Left lobe of liver (tissue), 2 donors: ENCODE measurements at places on chromosomes 16 and 17.
A peak's percentile ranks its signal among the peaks of the same experiment; 100 is the strongest.

GRCh38 chr16:8955828-8956227 is 7.9 kb downstream of the USP7 start:
- no peak for DNase-seq

DNA sequence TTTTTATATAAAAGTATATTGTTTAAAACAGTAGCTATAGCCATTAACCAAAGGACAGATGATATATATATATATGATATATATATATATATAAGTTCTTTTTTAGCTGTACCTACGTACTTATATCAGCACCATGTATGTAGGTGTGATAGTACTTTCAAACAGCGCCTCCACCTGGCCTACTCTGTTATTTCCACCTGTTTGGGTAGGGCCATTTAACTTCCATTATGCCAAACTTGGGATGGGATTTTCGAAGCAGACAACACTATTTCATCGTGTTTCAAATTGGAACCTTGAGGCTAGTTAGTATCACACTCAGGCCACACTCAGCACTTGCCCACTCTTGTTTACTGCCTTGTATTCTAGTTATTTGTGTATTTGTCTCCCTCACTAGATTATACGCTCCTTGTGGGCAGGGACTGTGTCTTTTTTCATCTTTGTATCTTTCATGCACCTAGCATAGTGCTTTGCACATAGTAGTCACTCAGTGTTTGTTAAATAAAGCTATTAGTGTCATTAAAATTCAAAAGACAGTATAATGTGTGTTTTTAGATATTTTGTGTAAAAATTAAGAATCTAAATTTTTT is 11.8 kb upstream of the CLTC start:
- DNase-seq, result no peak

DNA sequence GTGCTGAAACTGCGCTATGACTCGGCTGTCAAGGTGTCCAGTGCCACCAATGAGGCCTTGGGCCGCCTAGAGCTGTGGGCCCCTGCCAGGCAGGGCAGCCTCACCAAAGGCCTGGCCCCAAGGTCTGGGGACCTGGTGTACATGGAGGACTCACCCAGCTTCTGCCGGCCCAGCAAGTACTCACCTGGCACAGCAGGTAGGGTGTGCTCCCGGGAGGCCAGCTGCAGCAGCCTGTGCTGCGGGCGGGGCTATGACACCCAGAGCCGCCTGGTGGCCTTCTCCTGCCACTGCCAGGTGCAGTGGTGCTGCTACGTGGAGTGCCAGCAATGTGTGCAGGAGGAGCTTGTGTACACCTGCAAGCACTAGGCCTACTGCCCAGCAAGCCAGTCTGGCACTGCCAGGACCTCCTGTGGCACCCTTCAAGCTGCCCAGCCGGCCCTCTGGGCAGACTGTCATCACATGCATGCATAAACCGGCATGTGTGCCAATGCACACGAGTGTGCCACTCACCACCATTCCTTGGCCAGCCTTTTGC is 25.0 kb downstream of the WNT9B start:
- DNase-seq, result peak; percentile 81

- no peak for DNase-seq
Measured at GRCh38 chr17:48016112-48016511, 21.5 kb downstream of the COPZ2 start.

DNA sequence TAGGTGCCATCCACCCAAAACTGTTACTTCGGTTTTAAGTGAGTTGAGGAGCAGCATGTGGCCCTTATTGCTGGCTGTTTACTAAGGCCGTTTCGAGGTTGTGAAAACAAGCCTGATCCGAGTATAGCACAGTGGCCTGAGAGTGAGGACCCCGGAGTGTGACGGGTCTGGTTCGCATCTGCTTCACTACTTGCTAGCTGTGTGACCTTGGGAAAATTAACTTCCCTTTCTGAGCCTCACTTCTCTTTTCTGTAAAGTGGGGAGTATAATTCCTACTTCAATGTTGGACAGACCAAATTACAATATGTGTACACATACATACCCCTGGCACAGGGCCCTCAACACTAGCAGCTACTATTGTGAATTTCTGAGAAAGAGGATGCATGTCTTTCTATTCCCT is 11.7 kb upstream of the HEATR6 start:
- DNase-seq, result no peak

DNA sequence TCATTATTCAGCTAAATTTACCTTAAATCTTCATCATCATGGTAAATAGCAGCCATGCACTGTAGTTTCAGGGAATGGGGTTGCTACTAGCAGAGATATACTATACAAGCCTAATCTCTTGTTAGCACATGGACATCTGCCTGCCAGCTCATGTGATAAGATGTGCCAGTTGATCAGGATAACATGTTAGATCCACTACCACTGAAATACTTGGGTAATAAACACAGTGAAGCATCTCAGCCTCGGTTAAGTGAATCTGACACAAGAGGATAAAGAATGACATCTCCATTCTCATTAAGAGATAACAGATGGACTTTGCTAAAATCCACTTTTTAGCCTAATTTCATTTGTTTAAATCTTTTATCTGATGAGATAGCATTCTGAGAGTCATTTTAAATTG is 256.1 kb downstream of the CDH8 start:
- no peak for DNase-seq

GRCh38 chr17:44738214-44738906 is 20.4 kb upstream of the ADAM11 start:
- DNase-seq, result no peak

- no peak for DNase-seq
Measured at GRCh38 chr17:79707931-79708891, 22.5 kb upstream of the ENPP7 start.

- DNase-seq, result no peak
Measured at GRCh38 chr17:40588552-40588951, 23.3 kb upstream of the CCR7 start.

- no peak for DNase-seq
Measured at GRCh38 chr16:6019490-6019991, 921.9 kb upstream of the EEF2KMT start.

DNA sequence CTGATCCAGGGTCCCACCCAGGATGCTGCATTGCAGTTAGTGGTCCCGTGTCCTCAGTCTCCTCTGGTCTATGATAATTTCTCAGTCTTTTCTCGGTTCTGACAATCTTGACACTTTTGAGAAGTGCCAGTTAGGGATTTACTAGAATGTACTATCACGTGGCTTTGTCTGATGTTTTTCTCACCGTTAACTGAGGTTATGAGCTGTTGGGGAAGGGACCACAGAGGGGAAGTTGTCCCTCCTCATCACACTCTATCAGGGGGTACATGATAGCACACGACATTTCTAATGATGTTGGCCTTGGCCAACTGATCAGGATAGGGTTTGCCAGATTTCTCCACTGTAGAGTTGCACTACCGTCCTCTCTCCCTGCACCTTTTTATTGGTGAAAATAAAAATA is 250.9 kb upstream of the SDK2 start:
- no peak for DNase-seq

GRCh38 chr17:60303406-60304099 is 88.4 kb downstream of the USP32 start:
- no peak for DNase-seq

DNA sequence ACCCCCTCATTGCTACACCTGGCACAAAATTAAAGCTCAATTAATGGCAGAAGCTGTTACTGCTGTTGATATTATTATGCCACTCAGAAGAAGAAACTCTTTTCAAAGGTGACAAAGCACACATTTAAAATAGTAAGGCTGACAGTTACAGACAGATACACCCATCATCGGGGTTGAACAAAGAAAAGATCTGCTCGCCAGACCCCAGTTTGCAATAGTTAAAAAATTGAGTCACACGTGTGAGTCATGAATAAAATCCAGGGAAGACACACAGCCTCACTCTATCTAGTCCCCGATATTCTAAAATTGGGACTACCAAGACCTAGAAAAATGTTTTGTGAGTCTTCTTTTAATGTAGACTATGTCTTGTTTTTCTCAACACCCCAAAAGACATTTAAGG is 330.0 kb upstream of the SOX9 start:
- no peak for DNase-seq

DNA sequence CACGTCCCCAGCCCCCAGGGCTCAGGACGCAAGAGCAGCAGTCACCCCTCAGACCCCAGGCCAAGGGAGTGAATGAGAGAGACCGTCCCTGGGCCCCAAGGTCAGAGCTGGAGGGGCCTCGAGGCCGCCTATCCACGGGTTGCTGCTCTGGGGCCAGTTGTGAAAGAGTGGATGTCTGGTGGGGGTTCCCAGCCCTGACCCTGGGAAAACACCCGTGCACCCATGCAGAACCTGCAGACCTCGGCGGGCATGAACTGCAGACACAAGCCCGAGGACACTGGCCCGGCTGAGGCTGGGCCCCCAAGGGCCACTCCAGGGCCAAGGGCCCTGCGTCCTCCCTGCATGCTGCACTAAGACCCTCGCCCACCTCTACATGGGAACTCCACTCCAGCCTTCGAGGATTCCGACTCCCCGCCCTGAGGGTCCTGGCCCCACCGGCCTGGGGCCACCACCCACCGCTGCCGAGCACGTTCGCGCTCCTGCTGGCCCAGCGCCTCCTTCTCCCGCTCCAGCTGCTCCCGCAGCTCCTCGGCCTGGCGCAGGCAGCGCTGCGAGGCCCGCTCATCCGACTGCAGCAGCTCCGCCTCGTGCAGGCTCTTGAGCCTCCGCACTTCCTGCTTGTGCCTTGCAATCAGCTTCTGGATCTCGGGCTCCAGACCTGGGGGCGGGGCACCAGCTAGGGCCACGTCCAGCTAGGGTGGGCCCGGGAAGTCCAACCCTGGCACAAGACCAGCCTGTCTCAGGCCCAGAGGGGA is 27.6 kb upstream of the AATK start:
- no peak for DNase-seq

- DNase-seq, result no peak
Measured at GRCh38 chr17:73616873-73617404, 27.3 kb downstream of the SDK2 start.

DNA sequence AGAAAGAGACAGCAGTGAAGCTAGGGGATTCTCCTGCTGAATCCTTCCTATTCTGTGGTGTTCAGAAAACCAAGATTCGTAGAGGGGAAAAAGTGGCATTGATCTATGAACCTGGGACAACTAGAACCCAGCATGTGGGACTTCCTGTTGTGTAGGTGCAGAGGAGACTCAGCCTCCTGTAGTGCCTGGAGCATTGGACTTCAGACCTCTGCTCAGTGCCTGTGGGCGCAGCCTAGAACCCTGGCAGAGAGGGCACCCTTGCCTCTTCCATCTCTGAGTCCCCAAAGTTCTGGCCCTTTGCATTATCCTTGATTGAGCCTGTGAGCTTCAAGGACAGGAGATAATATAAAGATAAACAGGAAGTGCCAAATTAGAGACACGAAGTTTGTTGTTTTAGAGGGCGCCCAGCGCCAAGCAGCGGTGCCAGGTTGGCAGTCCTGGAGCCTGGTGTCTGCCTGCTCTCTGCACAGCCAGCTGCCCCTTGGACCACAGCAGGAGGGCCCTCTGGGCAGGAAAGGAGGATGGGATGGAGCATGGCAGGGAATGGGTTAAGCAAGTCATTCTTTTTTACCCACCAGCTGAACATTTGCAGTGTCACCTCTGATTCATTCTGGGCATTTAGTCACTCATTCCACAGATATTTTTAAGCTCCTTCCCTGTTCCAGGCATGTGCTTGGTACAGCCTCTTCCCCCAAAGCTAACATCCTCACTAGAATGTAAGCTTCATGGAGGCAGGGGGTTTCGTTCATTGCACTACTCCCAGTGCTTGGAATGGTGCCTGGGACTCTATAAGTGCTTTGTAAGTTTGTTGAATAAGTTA is 11.9 kb upstream of the SP6 start:
- DNase-seq, result no peak

GRCh38 chr16:48180868-48181480 is 25.2 kb upstream of the ABCC12 start:
- peak; percentile 76 for DNase-seq

- DNase-seq, result no peak
Measured at GRCh38 chr16:3481696-3482658, 13.3 kb downstream of the C16orf90 start.

DNA sequence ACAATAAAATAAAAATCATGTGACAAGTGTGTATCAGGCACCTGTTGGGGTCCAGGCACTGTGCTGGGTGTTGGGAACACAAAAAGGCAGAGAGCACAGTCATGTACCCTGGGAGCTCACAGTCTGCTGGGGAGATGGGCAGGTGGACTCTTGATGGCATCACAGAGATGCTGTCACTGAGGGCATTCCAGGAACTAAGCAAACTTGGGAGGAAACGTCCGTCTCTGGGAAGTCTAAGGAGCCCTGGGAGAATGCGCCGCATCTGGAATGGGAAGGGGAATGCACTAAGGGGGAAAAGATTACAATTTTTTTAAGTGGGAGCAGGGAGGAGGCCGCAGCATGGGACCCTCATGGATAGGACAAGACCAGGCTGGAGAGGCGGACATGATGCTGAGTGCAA is 80.9 kb upstream of the ZNF423 start:
- no peak for DNase-seq

DNA sequence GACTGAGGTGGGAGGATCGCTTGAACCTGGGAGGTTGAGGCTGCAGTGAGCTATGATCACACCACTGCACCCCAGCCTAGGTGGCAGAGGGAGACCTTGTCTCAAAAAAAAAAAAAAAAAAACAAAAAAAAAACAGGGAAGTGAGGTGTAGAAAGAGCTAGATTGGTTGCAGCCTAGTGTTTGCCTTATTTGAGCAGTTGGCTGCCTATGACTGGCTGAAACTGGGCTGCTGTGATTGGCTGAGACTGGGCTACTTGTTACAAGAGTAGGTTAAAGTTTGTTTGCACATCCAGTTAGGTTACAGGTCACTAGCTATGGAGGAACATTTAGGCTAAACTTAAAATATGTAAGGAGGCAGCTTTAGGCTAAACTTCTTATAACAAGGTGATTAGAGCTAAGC is 5.7 kb downstream of the DHRS7B start:
- DNase-seq, result no peak

DNA sequence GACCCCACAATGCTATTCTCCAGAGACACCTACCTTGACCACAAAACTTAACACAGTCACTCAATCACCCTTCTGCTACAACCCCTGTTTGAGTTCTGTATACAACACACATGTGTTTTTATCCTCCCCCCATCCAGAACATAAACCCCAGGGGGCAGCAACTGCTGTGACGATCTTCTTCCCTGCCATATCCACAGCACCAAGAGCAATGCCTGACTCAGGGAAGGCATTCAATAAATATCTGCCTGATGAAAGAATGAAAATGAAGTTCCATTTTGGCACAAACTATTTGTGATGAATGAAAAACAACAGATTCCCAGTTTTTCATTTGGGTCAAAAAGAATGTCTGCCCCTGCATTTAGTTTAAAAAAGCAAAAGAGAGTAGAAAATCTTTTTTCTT is 27.0 kb downstream of the ASIC2 start:
- DNase-seq, result no peak

- DNase-seq, result no peak
Measured at GRCh38 chr16:67181346-67181745, 2.4 kb downstream of the MATCAP1 start.

- no peak for DNase-seq
Measured at GRCh38 chr16:74792225-74792624, 17.6 kb upstream of the FA2H start.

GRCh38 chr16:53056392-53056881 is 1.6 kb downstream of the CHD9 start:
- DNase-seq, result peak; percentile 88
